Erythroblast (primary cell): ENCODE measurements at places on chromosomes 16 and 17.

DNA sequence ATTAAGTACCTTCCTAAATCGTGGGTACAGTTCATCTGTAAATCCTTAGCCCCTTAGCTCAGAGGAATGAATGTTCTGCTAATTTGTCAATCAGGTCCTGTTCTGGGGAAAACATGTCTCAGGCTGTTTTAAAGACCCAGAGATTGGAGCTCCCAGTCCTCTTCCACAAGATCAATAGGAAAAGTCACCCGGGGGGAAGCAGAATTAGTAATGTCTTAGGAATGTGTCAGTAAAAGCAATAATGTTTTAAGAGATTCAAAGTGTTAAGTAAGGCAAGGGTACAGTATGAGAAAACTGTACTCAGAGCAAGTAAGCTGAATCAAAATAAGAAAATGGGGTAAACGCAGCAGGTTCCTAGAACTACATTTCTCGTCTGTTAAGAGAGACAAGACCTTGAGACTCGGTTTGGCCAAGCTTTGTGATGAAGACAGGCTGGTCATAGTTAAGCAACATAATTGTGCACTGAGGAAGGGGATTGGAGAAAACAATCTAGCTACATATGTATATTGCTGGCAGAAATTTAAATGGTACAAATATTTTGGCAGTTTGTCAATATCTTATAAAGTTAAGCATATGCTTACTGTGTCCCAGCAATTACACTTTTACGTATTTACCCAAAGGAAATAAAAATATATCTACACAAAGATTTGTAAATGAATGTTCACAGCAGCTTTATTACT lies 192.9 kb upstream of the C17orf78 start:
- DNase-seq = no peak

- no peak for DNase-seq
Observed at GRCh38 chr16:54160939-54161897, 125.4 kb downstream of the IRX3 start.

- no peak for DNase-seq
Observed at GRCh38 chr17:50262001-50262794, 12.1 kb upstream of the TMEM92 start.

GRCh38 chr17:27457731-27458523 lies 1.7 kb downstream of the KSR1 start:
- peak; percentile 68 for DNase-seq
